Anterior cingulate cortex (tissue), 58 donors: ENCODE measurements at places on chromosomes 1 and 21.

- no peak for DNase-seq
Measured at GRCh38 chr21:37064841-37065240, 8.0 kb downstream of the PIGP start.

DNA sequence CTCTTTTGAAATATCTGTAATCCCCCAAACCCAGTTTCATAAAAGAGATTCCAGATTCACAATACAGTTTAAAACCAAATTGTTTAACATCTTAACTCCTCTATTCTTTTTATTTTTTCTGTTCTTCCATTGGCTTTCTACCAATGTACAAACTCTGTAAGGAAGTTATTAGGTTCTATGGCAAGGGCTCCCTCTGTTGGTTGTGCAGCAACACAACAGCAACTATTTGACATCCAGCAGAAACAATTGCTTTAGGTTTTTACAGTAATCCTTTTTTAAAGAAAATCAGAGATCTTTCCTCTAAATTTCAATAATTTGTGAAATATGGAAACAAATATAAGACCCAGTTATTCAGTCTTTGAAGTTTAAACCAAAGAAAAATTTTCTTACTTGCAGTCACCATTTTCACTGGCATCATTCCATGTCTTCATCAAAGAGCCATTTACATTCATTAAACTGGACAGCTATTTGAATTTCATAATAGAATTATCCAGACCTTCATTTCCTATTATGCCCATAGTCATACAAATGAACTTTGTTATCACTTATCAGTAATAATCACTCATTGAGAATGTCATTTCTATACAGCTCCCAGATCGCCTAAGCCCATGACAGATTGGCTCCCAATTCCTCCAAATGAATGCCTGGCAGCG lies 46.5 kb upstream of the RNF11 start:
- DNase-seq = no peak

GRCh38 chr1:111370871-111371270 lies 56.7 kb downstream of the OVGP1 start:
- no peak for DNase-seq

- DNase-seq = no peak
Measured at GRCh38 chr21:35222541-35222941, 173.4 kb upstream of the RUNX1 start.

DNA sequence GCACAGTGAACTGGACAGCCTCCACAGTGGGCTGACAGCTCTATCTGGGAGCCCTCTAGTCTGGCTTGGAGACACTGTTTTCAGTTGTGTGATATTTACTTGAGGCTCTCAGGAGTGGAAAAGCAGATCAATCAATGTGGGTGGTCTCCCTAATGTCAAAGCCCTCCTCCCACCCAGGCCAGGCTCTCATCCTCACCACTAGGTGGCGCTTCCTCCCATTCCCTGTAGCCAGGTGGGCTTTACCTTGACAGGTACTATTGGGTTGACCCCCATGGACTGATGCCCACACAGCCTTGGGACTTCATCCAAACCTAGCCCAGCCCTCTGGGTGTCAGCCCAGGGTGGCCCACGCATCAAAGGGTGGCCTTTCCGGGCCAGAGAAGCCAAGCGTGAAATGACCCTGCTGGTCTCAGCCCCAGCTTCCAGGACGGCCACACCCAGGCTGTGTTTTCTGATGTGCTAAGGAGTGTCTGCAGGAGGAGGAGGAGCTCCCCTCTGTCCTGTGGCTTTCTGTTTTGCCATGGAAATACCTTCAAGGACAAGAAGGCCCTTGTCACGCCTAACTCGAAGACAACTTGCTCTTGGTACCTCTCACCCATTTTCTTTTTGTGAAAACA lies 54.0 kb downstream of the CLIC6 start:
- DNase-seq = no peak

- no peak for DNase-seq
Measured at GRCh38 chr1:98556521-98557158, 104.9 kb upstream of the SNX7 start.
